ENCODE measurements at places on chromosomes 7 and 10. TPM values are rescaled to one million over a fixed set of nuclear protein-coding genes. Genes with fewer than 3 reads are reported as not detected.

- DNase-seq: no peak
Observed at GRCh38 chr10:71272056-71272771, 46.8 kb upstream of the SLC29A3 start.

DNA sequence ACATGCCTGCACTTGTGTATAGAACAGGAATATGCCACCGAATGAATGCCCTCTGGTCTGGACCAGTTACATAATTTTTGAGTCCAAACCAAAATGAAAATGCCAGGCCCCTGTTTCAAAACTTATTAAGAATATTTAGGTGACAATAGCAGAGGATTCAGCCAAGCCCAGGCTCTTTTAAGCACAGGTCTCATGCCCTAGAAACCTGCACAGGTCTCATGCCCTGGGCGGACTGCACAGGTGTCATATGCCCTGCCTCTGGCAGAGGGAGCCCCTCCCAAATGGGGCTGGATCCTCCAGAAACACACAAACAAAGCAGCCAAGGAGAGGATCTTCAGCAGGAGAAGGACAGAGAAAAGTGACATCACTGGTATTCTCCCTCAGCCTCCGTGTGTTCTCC is 605.4 kb upstream of the NRP1 start:
- DNase-seq: no peak

GRCh38 chr7:98202367-98203195 is 8.7 kb upstream of the BHLHA15 start:
- DNase-seq: no peak

DNA sequence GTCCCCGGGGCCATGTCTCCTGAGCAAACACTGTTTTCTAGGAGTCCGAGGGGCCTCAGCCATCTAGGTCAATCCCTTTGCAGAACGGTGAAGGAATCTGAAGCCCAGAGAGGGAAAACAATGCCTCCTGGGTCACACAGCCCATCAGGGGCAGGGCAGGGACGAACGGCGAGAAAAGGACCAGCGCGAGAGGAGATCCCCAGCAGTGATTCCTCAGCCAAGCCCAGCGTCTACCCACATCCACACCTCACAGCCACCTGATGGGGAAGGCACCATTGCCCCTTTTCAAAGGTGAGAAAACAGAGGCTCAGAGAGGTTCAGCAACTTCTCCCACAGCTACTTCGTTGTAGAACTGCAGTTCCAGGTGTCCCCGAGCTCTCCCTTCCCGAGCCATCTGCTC is 17.9 kb upstream of the PSMG3 start:
- DNase-seq: no peak

DNA sequence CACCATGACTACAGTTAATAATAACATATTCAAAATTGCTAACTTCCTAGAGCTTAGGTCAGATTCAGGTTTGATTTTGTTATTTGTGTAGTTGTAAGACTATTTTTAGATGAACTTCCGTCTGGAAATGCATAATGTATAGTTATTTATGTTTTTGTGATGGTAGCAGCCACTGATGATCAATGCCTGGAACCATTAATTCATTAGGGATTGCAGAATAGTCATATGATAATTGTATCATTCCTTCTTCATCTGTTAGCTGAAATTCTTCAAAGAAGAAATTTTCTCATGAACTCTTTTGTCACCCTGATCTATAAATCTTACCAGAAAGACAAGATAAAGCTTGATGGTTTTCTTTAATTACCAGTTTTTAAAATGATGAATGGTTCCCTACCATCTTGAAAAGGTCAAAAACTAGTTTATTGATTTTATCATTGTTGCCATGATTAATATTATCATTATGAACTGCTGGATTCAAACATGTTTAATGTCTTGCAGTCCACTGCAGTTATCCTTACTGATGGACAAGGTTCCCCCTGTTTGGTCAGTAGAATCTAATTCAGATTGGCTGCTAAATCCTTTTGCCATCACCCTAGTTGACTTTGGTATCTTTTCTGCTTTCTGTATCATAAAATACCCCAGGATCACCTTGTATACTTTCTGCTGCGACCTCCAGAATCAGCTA is 433.3 kb downstream of the GPAM start:
- no peak for DNase-seq

DNA sequence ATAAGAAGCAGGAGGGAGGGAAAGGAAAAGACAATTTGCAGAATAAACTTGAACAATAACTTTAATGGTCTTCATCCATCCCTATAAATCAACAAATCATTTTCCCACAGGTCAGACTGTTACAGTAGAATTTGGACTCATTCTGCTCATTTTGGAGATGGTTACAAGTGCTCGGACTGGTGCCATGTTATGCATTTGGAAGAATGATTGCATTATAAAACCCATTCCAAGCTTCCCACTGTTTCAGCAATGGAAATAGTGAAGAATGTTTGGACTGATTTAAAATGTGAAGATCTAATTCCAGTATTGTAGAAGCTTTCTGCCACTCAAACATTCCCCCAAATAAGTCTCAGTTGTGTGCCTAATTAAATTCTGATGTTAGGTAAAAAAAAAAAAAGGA is 99.7 kb upstream of the ZEB1 start:
- no peak for DNase-seq

DNA sequence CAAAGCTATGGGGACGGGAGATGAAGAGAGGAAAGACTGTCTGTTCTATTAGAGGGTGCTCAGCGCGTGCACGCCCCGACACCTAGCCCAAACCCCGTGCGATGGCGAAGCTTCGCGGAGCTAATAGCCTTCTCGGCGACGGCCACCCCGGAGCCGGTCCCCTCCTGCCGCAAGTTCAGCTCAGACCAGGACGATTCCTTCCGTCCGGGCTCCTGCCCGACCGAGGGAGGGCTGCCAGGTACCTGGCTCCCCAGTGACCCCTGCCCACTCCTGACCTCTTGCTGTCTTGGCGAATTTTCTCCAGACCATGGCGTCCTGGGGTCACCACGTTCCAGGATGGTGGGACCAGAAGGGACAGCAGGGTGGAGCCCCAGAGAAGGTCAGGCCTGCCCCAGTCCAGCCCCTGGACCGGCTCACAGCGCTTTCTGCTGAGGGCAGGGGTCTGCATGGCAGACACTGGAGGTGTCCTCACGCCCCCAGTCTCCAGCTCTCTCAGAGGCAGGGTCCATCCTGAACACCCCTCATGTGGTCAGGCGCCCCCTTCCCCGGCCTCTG is 36.7 kb downstream of the UNCX start:
- DNase-seq: no peak

DNA sequence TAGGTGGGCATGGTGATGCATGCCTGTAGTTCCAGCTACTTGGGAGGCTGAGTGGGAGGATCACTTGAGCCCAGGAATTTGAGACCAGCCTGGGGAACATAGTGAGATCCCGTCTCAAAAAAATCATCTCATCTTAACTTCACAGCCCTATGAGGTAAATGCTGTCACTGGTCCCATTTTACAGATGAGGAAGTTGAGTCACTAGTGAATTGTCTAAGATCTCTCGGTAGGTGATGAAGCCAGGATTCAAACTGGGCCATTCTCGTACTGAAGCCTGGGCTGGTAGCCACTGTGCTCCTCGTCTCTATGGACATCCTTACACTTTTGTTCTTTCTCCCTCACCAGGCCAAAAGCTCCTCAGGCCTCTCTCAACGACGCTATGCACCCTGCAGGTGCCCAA is 6.4 kb downstream of the SLIT1 start:
- no peak for DNase-seq

DNA sequence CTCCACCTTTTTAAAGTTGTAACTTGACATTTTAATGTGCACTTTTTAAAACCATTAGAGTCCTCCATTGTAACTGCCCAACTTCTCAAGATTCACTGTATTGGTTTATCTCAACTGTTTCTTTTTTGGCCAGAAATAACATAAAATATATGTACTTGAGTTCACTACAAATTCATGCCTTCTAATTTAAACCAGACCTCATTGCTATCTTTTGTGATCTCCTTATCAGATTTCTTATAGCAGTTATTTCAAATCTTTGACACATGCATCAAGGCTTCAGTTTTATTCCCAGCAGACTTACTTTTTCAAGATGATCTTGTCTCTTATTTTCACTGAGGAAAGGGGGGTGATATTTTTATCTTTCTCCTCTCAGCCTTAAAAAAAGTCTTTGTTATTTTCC is 154.3 kb downstream of the PHF14 start:
- no peak for DNase-seq

- no peak for DNase-seq
Observed at GRCh38 chr10:78441694-78442093, 408.0 kb downstream of the RPS24 start.

- DNase-seq: no peak
Observed at GRCh38 chr10:102499356-102499755, 3.2 kb downstream of the ACTR1A start.

DNA sequence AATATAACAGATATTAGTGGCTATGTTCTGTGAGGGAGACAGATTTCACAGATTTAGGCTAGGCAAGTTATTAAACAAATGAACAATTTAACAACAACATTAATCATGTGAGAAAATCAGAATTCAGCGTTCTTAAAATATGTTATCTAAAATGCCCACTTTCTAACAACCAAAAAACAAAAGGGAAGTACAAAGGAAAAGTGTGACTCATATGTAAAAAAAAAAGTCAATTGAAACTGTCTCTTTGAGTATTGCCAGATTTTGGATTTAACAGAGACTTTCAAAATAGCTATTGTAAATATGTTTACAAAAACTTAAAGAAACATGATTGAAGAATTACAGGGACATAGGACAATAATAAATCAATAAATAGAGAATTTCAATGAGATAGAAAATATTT is 34.8 kb upstream of the ARHGAP22 start:
- DNase-seq: no peak

DNA sequence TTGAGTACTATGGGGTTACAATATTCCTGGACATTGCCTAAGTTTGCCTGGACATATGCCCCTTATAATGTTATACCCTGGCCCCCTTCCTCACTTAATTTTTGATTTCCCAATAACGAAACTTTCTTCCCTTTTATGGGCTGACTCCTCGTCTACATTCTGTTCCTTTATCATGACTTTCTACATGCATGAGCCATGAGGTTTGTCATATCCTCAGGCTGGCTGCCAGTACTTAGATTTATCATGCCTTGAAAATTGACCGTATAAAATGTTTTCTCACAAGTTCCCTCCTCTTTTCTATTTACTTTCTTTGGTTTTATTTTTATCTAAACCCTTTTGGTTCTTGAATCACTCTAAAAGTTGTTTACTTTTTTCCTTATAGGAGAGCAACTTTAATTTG is 4.7 kb downstream of the DNAH11 start:
- no peak for DNase-seq

- no peak for DNase-seq
Observed at GRCh38 chr10:1648648-1649047, 88.7 kb downstream of the ADARB2 start.

GRCh38 chr10:132185601-132186487 is 904 bp upstream of the DPYSL4 start:
- no peak for DNase-seq

DNA sequence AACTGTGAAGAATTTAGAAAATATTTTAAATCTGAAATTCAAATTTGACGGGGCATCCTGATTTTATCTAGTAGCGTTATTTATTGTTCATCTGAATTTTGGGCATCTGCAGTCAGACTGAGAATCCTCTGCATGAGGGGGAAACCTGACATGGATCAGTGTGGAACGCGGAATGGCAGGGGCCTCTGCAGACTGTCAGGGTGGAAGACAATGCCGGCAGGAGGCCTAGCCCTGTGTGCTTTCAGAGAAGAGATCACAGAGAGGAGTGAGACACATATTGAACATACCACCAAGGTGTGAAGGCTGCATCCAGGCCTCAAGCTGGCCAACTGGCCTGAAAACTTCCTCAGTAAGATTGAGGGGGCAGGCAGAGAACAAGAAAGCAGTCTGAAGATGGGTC is 921.1 kb upstream of the GHITM start:
- DNase-seq: no peak

DNA sequence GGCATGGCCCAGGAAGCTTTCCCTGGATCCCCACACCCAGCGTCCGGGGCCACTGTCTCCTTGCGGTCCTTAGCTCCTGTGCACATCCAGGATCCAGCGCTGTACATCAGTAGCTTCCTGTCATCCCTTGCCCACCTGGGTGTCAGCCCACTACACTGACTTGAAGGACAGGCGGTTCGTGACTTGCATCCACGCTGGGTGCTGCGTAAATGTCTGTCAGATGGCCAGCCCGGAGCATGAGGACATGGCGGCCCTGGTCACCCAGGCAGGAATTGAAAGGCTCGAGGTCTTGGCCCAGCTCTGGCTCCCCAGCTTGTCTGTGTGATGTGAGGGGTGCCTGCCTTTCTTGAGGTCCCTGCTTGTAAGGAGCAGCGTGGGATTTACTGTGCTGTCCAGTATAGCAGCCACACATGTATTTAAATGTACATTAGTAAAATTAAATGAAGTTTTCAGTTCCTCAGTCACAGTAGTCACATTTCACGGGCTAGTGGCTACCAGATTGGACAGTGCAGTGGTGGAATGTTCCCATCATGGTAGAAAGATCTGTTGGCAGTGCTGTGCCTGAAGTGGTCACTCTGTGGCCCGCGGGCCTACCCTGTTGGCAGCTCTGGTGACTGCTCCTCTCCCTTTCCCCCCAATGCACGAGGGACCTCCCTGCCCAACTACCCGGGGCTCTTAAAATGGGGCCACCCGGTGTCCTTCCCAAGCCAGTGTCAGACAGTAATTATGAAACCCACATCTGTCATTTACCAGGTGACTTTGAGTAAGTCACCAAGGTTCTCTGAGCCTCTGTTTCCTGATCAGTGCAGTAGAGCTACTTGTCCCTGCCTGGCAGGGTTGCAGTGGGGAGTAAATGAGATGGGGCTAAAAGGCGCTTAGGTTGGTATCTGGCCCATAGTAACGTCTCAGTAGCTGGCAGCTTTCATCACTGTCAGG is 97.8 kb upstream of the PPIF start:
- no peak for DNase-seq

DNA sequence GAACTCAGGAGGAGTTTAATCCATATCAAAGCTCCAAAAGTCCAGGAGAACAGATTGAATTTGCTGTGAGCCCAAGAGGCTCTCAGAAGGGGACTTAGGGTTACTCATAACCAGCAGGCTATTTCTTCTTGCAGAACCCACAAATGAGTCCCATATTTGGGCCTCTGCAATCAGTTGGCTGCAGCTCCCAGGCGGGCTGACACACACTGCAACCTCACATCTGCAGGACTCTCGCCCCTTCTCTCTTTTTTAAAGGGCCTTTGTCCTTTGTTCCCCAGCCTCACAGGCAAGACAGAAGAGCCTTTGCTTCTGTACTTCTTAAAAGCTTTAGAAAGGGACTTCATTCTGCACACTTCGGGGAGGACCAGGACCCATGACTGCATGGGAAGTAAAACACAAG is 26.7 kb downstream of the CREB3L2 start:
- no peak for DNase-seq

Gene INTS15
- polyA plus RNA-seq: 14.5 TPM

Gene LIPJ
- polyA plus RNA-seq: not detected

Gene MMP21
- polyA plus RNA-seq: 0.04 TPM

Gene PLPP4
- polyA plus RNA-seq: not detected

Gene ARPC1B
- 294 TPM for polyA plus RNA-seq

Gene MRC1
- polyA plus RNA-seq: 0.01 TPM

Gene CDK1
- 105 TPM for polyA plus RNA-seq

Gene KLF14
- not detected for polyA plus RNA-seq
